ENCODE measurements at places on chromosomes 16 and 17.

- no peak for DNase-seq
Measured at GRCh38 chr17:34603974-34604373, 24.6 kb downstream of the TMEM132E start.

GRCh38 chr17:53004902-53005301 lies 817.8 kb upstream of the KIF2B start:
- no peak for DNase-seq

DNA sequence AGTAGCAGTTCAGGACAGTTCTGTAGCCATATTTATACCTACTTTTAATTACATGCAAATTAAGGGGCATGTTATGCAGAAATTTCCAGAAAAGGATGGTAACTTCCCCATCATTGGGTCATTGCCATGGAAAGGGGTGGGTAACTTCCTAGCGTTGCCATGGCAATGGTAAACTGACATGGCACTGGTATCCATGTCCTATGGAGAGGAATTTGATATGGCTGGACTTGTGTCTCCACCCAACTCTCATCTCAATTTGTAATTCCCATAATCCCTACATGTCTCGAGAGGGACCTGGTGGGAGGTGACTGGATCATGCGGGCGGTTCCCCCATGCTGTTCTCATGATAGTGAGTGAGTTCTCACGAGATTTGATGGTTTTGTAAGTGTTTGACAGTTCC lies 35.6 kb upstream of the CACNG4 start:
- DNase-seq: no peak

DNA sequence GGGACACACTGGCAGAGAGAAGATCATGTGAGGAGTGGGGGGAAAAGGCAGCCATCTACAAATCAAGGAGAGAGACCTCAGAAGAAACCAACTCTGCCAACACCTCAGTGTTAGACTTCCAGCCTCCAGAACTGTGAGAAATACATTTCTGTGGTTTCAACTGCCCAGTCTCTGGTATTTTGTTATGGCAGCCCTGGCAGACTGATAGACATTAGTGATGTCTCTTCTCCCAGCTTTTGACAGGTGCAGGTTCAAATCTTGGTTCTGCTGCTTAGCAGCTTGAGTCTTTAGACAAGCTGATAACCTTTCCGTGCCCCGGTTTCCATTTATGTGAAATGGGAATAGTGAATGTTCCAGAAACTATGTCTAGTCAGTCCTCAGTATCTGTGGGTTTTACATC lies 199.5 kb downstream of the SNX29 start:
- DNase-seq: no peak

DNA sequence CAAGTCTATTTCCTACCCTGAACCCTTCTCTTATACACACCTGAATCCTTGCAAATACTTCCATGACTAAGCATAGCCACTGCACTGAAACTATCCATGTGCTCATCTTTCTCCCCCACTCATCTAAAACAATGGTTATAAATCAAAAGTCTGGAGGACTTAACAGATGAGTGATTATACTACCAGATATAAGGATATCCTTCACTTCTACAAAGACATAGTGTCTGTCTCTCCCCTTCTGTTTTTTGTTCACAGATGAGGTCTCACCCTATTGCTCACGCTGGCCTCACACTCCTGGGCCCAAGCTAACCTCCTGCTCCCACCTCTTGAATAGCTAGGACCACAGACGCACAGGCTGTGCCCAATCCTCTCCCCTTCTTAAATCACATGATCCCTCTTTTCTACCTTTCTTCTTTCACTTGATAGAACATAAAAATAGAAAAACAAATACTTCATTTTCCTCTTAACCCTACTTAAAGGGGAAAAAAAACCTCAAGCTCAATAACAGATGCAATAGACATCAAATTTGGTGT lies 19.2 kb downstream of the CEP112 start:
- DNase-seq: no peak

DNA sequence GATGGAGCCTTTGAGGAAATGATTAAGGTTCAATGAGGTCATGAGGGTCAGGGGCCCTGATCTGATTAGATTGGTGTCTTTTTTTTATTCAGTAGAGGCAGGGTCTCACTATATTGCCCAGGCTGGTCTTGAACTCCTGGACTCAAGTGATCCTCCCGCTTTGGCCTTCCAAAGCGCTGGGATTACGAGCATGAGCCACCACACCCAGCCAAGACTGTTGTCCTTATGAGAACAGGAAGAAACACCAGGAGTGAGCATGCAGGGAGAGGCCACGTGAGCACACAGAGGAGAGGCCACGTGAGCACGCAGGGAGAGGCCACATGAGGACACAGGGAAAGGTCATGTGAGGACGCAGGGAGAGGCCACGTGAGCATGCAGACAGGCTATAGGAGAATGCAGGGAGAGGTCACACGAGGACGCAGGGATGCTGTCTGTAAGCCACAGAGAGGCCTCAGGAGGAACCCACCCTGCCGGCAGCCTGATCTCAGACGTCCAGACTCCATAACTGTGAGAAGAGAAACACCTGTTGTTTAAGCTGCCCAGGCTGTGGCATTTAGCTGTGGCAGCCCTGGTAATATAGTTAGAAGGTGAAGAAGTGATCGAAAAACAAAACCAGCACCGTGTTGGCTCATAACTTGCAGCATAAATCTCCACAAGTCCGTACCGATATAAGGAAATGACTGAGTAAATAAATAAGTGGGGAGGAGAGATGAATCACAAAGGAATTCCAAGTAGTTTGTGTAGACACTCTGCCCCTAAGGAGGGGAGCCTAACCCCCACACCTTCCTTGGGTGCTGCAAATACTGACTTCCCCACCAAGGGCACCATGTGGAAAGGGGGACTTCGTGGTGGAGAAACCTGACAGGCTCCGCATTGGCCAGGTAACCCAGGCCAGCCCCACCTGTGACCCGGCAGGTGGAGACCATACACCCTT lies 14.6 kb upstream of the CSNK1D start:
- no peak for DNase-seq

- no peak for DNase-seq
Measured at GRCh38 chr17:80845069-80845862, 146.4 kb upstream of the CHMP6 start.

GRCh38 chr16:85867189-85867588 lies 31.8 kb upstream of the IRF8 start:
- no peak for DNase-seq

DNA sequence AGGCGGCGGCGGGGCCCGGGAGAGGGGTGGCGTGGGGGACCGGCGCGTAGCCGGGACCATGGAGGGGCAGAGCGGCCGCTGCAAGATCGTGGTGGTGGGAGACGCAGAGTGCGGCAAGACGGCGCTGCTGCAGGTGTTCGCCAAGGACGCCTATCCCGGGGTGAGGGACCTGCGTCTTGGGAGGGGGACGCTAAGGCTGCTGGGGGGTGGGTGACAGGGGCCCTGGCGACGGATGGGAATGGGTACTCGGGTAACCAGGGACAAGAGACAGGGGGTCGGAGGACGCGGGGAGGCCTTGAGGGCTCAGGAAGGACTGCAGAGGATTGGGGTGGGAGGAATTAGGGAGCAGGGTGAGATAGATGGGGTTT lies 243 bp downstream of the RND2 start:
- DNase-seq: no peak

- DNase-seq: no peak
Measured at GRCh38 chr17:48045316-48046001, 2.7 kb upstream of the NFE2L1 start.

DNA sequence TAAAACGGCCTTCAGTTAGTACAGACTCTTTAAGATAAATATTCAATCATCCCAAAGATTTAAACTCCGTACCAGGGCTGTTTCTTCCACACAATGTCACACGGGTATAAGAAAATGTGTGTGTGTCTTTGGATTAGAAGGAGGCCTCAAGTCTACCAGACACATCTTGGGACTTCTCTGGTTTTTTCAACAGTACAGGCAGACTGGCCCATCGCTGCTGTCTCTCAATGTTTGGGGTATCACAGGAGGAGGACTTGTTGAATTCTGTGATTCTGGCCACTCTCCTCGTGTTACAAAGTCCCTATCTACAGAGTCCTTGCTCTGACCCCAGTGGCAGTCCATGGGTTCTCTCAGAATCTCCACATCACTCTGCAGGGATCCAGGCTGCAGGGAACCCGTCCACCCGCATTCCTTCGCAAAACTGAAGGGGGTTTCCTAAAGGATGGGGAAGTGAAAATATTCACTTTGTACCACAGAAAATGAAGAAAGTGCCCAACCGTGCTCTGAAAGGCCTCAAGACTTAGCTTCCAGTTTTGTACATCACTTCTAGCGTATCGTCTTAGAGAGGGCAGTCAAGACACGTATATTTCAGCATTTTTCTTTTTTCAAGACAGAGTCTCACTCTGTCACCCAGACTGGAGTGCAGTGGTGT lies 373.2 kb downstream of the NPIPA8 start:
- DNase-seq: no peak

DNA sequence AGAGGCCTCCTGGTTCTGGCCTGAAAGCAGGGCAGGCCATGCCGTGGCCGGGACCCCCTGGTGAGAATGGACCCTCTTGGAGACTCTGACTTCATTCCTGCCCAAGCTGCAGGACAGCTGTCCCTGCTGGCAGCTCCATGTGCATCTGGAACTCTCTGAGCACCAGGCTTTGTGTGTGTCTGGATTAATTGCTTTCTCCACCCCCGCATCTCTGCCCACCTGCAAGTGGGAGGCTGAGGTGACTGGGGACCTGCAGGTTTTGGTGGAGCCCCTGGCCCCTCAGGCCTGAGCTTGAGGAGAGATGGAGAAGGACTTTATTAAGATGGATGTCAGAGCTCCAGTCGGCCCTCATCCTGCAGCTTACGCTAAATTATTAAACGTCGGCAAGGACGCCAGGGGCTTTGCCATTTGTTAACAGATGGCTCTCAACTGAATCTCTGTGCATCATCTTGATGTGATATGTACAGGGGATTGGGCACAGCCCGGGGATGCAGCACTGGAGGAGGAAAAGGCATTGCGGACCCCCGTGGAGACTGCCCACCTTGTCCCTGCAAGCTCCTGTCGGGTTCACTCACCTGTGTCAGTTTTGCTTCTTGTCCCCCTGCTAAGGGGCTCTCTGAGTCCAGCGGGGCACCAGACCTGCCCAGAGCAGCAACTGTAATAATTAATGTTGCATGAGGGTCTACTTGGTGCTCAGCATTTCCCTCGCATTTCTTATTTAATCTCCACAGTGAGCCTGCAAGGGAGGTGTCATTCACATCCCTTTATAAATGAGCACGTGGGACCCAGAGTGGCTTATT lies 154.1 kb upstream of the RPL38 start:
- DNase-seq: no peak

- DNase-seq: no peak
Measured at GRCh38 chr16:50696575-50697420, 3.4 kb downstream of the NOD2 start.

GRCh38 chr16:4241928-4242283 lies at the start of gene SRL:
TSS of gene SRL (minus strand) at chr16:4242080. CDS start at chr16:4242067, 13 bp downstream.
- DNase-seq: no peak

DNA sequence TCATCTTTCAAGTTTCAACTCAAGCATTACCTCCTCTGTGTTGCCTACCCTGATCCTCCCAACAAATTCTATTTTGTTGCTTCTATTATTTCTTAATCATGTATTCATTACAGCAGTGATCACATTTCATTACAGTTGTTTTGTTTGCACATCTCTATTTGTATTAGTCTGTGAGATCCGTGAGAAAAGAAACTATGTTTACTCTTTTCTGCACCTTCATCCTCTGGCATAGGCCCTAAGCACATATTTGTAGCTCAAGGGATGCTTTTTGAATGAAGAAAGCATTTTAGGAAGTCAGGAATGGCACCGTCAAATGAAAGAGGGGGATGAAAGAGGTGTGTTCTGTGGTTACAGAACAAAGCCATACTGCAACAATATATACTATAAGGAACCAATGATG lies 110.5 kb downstream of the SHISA6 start:
- DNase-seq: no peak

GRCh38 chr17:77914385-77915254 lies 43.9 kb upstream of the TNRC6C start:
- DNase-seq: no peak

- DNase-seq: no peak
Measured at GRCh38 chr16:6777624-6778023, 555.0 kb upstream of the RBFOX1 start.

DNA sequence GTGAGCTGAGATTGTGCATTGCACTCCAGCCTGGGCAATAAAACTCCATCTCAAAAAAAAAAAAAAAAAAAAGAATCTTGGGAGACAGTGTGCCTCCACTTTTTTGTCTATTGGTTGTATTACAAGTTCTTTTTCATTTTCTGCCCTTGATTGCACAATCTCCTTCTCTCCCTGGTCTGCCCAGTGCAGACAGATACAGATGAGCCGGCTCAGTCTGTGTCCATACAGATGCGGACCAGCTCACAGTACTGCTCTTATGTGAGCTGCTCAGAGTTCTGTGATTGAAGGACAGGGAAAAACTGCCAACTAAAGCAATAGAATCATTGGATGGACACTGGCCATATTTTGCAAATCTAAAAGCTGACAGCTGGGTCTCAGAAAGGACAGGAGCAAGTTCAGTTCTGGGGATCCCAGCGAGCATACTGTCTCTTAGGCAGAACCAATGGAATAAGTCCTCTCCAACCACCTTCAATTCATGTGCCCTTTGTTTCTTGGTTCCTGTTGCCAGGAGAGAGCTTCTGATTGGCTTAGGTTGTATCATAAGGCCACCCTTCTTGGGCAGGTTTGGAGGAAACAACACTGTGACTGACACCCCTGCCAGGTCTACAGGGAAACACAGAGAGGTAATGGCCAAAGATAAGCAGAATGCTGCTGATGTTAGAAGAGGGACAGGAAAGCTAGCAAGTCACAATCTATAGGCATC lies 495.6 kb upstream of the HSBP1 start:
- no peak for DNase-seq

- no peak for DNase-seq
Measured at GRCh38 chr17:9512323-9513168, 63.1 kb downstream of the STX8 start.

DNA sequence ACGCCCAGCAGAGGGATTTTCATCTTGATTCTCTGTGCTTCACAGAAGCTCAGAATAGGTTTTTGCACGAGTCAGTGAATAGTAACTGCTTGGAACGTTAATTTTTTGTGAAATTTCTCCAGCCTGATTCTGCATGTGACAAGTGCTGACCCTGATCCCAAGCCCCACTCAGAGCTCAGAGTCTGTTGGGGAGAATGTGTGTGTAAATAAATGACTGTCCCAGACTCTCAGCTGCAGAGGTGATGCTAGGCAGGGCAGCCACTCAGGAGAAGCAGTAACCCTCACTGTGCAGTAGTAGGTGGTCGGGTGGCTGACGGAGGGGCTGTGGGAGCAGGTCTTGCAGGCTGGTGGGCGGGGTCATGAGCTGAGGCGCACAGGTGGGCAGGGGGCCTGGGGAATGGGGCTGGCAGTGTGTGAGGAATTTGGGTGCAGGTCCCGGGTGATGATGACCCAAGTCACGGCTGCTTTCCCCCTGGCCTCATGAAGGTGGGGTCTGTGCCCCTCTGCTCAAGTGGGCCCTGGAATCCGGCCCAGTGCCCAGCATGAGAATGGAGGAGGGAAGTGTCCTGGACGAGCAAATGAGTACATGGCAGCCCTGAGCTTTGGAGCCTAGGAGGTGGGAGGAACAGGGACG lies 16.3 kb upstream of the FOXK2 start:
- no peak for DNase-seq

GRCh38 chr17:71655542-71655941 lies 465.3 kb upstream of the SOX9 start:
- DNase-seq: no peak

GRCh38 chr17:42050393-42051012 lies at the start of gene C17orf113:
TSS of gene C17orf113 (minus strand) at chr17:42050601. CDS start at chr17:42043376, 7,225 bp downstream.
- no peak for DNase-seq

Measured in GM04503 (cell line).